ENCODE measurements at places on chromosomes 3 and 15.

DNA sequence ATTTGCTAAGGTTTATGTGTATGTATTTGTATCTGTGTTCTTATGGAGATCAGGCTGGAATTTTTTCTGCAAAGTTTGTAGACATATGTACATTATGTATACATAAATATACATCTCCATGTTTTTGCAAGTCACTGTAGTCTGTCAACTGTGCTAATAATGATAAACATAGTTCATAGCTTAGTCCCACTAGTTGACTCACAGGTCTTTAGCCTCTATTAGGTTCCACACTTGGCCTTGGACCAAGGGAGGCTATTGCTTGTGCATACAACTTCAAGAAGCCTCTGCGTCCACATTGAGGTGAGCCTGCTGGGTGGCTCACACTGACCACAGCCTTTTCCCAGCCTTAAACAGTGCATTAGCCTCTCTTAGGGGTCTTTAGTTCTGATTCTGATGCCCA is 243.8 kb upstream of the PEX5L start:
- no peak overlapping the region for H3K4me3 ChIP-seq
- no peaks in the 10 kb centered on the region for H3K36me3 ChIP-seq
- H3K4me1 ChIP-seq, result no peaks in the 10 kb centered on the region
- DNase-seq, result no peak
- no peaks in the 10 kb centered on the region for H3K27me3 ChIP-seq

DNA sequence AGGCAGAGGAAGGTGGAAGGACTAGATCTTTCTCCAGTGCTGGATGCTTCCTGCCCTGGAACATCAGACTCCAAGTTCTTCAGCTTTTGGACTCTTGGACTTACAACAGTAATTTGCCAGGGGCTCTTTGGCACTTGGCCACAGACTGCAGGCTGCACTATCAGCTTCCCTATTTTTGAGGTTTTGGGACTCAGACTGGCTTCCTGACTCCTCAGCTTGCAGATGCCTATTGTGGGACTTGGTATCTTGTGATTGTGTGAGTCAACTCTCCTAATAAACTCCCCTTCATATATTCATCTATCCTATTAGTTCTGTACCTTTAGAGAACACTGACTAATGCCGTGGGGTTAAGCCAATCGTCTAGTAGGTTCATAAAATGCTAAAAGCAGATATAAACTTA is 8.8 kb upstream of the B3GNT5 start:
- no peak overlapping the region for H3K4me3 ChIP-seq
- H3K27ac ChIP-seq, result no peak overlapping the region
- no peaks in the 10 kb centered on the region for H3K36me3 ChIP-seq

DNA sequence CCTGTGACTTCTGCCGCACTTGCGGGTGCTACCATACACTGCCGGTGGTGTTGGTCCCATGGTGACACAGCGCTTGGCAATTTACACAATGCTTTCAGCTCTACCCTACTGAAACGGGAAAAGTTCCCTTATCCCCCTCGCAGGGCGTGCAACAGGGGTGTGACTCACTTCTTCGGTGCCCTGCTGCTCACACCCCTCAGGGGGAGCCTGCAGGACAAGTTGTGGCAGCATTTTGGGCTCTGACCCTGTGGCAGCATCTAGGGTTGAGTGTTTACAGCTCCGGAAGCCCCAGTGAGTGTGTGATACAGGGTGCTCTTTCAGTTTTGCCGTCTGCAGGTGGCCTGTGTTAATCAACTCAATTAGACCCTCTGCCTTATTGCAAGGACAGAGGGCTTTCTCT is 324.7 kb upstream of the RGMA start:
- no peak overlapping the region for H3K4me3 ChIP-seq
- no peaks in the 10 kb centered on the region for H3K36me3 ChIP-seq
- no peak overlapping the region for H3K27ac ChIP-seq
- H3K27me3 ChIP-seq, result peaks cover 54% of the 10 kb centered on the region
- DNase-seq, result no peak
- H3K4me1 ChIP-seq, result peaks cover 8% of the 10 kb centered on the region

- H3K36me3 ChIP-seq, result no peaks in the 10 kb centered on the region
- H3K4me3 ChIP-seq, result no peak overlapping the region
- no peak overlapping the region for H3K27ac ChIP-seq
- DNase-seq, result no peak
Observed at GRCh38 chr3:160987982-160988964, 116.9 kb downstream of the B3GALNT1 start.

DNA sequence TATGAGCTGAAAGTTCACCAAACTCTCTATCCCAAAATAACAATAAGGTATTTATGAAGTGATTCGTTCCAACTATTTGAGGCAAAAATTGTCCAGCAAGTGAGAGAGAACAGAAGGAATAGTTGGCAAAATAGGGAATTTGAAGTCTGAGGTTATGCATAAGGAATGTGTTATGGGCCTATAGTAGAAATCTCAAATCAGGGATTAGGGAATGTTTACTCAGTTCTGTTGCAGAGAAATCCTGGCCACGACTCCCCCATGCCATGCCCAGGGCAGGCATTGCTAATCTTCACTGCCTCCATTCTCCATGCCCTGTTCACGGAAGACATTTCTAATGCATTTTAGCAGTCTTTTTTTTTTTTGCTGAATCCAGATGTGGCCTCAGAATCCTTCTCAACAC is 58.6 kb downstream of the FLNB start:
- no peak overlapping the region for H3K27ac ChIP-seq
- no peak overlapping the region for H3K4me3 ChIP-seq
- H3K27me3 ChIP-seq, result no peaks in the 10 kb centered on the region
- H3K4me1 ChIP-seq, result peaks cover 38% of the 10 kb centered on the region

- DNase-seq, result no peak
- H3K4me3 ChIP-seq, result no peak overlapping the region
- H3K4me1 ChIP-seq, result peaks cover 95% of the 10 kb centered on the region
- no peaks in the 10 kb centered on the region for H3K36me3 ChIP-seq
- no peak overlapping the region for H3K27ac ChIP-seq
Observed at GRCh38 chr3:188298585-188298984, 144.6 kb downstream of the LPP start.

GRCh38 chr3:64368257-64369020 is 143.2 kb upstream of the PRICKLE2 start:
- H3K27me3 ChIP-seq, result no peaks in the 10 kb centered on the region
- H3K27ac ChIP-seq, result no peak overlapping the region
- no peaks in the 10 kb centered on the region for H3K4me1 ChIP-seq
- no peak overlapping the region for H3K4me3 ChIP-seq
- no peak for DNase-seq

DNA sequence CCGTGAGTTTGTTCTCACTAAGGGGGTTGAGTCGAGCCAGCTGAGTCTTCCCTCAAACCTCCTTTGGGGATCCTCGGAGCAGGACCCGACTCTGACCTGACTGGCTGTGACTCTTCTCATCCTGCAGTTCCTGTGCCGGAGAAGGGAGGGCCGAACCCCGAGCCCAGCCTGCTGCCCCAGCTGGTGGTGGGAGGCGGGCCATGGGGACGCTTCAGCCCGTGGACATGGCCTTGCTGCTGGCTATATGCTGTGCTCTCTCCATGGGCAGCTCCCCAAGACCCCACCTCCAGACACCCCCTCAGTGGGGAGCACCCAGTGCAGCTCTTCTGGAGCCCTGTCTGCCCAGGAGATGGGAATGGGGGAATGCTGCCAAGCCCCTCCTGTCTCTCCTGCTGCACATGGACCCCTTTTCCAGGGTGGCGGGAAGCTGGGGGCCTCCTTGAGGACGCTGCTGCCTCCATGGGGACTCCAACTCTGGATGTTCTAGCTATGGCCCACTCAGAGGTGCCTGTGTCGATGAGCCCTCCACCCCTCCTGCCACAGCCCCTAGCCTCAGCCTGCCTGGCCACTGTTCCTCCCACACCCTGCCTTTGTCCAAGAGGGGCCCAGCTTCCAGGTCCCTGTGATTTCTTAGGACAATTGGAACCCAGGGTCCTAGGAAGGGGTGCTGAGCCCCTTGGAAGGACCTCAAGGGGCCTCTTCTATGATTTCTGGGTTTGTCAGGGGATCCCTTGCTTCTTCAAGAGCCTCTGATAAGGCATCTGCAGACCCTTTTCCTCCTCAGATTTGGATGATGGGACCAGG is 12.8 kb downstream of the C15orf39 start:
- H3K27ac ChIP-seq, result peak overlapping the region; percentile 12
- peaks cover 45% of the 10 kb centered on the region for H3K36me3 ChIP-seq
- no peaks in the 10 kb centered on the region for H3K27me3 ChIP-seq
- DNase-seq, result no peak
- H3K4me3 ChIP-seq, result no peak overlapping the region
- peaks cover 46% of the 10 kb centered on the region for H3K4me1 ChIP-seq

DNA sequence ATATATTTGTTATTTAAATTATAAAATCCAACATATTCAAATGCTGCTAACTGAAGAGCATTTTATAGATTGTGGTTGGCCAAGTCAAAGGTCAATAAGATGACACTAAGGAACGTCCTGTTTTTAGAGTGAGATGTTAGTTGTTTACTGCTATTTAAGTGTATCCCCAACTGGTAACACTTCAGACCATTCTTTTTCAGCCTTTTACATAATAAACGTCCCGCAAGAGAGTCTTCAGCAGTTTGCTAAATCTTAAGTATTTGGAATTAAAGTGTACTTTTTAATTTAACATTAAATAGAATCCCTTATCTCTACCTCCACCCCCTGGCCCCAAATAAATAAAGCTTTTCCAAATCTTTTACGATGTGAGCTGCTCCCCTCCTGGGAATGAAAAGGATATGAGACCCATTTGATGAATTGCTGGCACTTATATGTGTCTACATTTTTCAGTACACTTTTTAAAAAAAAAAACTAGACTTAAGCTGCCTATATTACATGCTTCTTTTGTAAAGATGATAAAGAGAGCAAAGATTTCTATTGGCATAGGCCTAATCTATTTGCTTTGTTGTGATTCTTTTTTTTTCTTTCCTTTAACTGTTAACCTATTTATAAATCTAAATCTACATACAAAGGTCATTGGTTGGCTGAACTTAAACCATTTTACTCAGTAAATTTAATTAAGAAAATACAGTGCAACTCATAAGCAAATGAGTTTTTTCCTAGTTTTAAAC is 101.8 kb upstream of the SKOR1 start:
- H3K4me3 ChIP-seq, result no peak overlapping the region
- no peak overlapping the region for H3K27ac ChIP-seq
- H3K36me3 ChIP-seq, result no peaks in the 10 kb centered on the region
- peaks cover 9% of the 10 kb centered on the region for H3K4me1 ChIP-seq

DNA sequence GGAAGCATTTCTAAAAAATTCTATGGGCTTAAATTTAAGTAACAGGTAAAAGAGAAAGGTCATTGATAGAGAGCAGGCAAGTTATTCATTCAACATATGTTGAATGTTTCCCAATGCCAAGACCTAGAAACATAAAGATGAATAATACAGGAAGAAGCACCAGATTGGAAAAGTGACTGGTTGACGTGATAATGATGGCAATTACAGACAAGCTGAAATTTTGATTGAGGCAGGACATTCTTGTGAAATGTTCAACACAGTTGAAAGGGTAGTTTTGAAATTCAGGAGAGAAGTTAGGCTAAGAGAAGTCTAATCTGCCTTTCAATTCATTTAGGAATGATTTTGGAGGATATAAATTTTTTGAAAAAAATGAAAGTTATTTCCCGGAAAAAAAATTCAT is 536.3 kb upstream of the NAALADL2 start:
- H3K36me3 ChIP-seq, result no peaks in the 10 kb centered on the region
- H3K4me1 ChIP-seq, result no peaks in the 10 kb centered on the region
- H3K27me3 ChIP-seq, result no peaks in the 10 kb centered on the region
- H3K4me3 ChIP-seq, result no peak overlapping the region
- no peak for DNase-seq

DNA sequence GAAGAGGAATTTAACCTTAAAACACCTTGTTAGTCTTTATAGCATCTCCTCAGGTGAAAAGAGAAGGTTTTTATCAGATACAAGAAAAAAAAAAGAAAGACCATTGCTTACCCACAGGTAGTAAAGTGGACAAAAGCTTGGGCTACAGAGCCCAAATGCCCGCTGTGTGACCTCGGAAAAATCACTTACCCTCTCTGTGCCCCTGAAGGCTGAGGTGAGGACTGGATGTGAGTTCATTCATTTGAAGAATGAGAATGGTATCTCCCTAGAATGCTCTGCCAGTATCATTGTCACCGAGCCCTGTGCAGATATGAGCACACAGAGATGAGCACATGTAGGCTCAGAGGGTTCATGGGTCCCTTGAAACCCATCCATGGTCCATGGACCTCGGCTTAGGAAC is 17.6 kb upstream of the FAM240A start:
- no peak overlapping the region for H3K27ac ChIP-seq
- no peak for DNase-seq
- no peaks in the 10 kb centered on the region for H3K36me3 ChIP-seq
- no peaks in the 10 kb centered on the region for H3K4me1 ChIP-seq
- H3K27me3 ChIP-seq, result no peaks in the 10 kb centered on the region

DNA sequence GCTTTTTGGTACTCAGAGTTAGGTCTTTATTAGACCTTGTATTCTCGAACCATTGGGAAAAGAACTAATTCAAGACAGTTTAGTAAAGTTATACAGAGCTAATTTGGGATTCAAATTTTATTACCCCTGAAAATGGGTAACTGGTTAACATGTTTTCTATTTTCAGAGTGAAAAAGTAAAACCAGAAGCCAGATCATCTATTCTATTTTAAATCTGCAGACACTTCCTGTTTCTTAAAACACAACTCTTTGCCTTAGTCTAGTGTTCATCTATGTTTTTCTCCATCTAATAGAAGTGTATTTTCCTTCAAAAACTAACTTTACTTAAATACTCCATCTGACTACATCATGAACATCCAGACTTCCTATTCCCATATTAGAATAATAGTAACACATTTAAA is 113.4 kb downstream of the CCNL1 start:
- no peak overlapping the region for H3K4me3 ChIP-seq
- H3K27ac ChIP-seq, result no peak overlapping the region
- no peak for DNase-seq
- no peaks in the 10 kb centered on the region for H3K27me3 ChIP-seq

DNA sequence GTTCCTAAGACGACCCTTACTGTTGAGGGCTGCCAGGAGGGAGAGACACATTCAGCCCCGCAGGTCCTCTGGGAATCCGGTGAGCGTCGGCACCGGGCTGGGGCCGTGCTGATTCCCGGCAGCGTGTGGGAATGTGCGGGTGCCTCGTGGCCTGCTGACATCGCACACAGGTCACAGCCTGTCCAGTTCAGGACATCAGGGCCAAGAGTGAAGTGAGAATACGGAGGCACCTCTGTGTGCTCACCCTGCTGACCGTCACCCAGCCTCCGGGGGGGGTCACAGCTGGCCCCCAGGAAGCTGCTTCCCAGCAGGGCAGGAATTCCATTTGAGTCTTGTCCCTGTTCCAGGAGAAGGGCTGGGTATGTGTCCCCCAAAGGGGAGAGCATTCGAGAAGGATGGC is 53.6 kb downstream of the PGPEP1L start:
- DNase-seq, result no peak
- peaks cover 56% of the 10 kb centered on the region for H3K4me1 ChIP-seq
- peak overlapping the region; percentile 79 for H3K27ac ChIP-seq
- peaks cover 66% of the 10 kb centered on the region for H3K36me3 ChIP-seq
- H3K4me3 ChIP-seq, result no peak overlapping the region
- no peaks in the 10 kb centered on the region for H3K27me3 ChIP-seq
